CD8-positive, alpha-beta T cell (primary cell): ENCODE measurements at places on chromosomes 6 and 20.

DNA sequence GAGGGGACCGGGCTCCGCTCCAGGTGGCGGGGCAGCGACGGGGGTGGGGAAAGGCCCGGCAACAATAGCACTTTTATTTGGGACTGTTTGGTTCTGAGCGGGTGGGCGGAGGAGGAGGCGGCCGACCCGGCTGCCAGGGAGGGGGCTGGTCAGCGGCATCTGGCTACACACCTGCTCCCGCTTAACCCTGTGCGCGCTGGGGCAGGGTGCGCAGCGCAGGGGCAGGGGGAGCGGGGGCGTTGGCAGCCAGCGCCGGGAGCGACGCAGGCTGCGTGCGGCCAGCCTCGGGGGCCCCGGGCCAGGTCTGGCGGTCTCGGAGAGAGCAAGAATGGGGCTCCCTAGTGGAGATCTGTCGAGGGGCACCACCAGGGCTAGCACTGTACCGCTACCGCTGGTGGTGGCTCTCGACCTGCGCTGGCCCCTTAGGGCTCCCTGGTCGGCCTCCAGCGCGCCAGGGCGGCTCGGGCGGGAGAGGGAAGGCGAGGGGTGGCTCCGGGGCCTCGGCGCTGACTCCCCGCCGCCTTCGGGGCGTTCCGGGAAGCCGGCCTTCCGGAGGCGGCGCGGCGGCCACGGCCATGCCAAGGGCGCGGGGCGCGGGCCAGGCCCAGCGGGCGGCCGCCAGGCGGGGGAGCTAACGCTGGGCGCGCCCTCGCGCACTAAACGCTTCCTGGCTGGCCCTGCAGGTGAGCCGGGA lies 92.4 kb downstream of the NCR2 start:
- DNase-seq: no peak

DNA sequence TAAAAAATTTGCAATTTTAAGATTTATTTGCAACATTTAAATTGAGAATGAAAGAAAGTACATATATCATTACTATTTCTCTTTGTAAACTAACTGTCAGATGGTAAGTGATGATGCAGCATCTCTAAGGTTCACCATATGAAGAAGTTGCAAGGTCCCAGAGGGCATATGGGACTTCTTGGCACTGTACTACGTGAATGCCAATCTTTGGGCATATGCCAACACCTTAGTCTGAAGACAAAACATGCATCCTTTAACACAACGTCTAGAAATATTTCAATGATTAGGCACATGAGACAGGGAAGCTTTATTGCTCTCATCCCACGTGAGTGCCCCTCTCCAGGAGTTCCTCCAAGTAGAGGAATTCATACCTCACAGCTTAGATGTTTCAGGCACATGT lies 66.8 kb downstream of the CDK19 start:
- no peak for DNase-seq

DNA sequence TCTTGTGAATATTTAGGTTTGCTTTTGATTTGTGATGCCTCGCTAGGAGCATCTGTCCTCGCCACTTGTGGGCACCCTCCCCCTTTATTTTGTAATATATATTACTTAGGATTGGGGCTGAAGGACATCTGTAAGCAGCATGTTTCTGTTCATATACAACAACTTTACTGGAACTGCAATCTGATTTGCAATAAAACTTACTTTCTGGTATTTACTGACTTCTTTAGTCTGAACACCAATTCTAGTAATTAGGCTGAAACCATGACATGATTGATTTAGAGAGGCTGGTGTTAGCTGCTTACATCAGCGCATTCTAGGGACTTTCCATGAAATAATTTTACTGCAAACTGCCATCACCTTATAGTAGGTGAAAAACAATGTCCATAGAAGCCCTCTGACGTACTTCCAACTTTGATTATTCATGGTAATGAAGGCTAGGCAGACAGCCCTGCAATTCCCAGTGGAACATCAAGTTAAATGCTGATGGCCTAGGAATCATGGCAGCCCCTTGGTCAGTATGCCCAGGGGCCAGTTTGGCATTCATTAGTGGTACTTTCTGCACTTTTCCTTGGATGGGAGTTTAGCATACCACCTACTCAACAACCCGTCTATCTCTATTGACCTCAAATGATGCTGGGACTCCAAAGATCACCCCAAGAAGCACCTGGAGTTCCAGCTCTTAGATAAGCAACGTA lies 132.9 kb upstream of the MCHR2 start:
- DNase-seq: no peak

- DNase-seq: no peak
These were observed 48.9 kb downstream of the SNX14 start for GRCh38 chr6:85544776-85545175.

DNA sequence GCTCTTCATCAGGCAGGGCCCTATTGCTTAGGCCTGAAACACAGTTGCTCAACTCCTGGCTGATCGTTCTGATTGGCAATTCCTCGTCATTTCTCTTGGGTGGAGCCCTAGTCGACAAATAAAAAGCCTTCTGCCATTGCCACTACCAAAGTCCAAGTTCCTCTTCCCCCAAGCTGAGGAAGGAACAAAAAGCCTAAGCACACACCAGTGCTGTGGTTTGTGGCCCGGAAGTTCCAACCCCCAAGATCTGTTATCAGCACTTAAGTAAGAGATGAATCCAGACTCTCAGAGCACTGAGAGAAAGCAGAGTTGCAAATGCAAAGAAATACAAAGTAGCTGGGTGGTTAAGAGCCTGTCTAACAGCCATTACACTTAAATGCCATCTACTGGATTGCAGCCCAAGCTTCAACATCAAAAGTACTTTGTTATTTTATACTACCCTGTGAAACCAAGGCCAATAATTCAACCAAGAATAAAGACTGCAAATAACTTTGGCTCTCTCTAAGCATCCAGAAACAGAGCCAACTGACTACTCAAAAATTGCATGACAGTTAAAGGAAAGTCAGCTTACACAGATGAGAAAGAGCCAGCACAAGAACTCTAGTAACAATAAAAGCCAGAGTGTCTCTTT lies 1024.0 kb downstream of the GRIK2 start:
- DNase-seq: no peak

DNA sequence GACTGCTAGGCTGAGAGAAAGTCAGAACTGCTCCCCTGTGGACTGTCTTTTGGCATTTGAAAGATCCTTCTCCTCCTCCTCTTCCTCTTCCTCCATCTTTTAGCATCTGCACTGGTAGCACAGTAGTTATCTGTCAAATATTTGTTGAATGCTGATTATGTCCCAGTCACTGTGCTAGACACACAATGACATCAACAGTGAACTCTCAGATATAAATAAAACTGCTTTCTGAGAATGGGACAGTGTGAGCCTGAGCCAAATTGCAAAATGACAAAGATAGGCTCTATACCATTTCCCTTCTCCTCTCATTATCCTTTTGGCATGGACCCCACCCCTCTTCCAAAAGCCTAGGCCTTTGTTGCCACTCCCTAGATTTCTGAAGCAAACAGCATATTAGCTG lies 27.9 kb upstream of the LRRC1 start:
- DNase-seq: no peak

DNA sequence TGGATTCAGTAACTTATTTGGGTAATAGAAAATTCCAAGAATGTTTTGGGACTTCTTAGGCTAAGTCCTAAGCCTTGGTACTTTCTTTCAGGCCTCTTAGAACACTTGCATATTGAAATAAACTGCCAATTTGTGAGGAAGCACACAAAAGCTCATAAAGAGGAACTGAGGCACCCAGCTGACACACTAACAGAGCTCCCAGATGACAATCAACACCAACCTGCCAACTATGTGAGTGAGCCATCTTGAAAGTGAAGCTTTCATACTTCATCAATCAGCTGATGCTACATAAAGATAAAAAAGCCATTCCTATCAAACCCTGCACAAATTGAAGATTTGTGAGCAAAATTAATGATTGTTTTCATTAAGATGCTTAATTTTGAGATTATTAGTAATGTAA lies 832.5 kb upstream of the EPHA7 start:
- DNase-seq: no peak

DNA sequence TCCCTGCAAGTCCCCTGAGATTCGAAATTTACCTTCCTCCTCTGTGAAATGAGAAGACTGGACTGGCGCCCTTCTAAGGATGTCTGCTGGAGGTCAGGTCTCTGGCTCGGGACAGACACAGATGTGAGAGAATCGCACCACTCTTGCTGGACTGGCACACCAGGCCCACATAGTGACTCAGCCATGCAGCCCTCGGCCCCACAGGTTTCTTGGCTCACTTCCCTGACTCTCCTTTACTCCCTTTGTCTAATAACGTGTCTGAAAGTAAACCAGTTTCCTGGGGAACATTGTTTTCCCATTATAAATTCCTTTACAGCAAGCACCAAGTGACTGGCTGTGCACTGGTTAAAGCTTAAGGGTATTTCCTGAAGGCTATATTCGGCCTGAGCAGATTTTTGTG lies 106.7 kb upstream of the PLEKHG1 start:
- no peak for DNase-seq

DNA sequence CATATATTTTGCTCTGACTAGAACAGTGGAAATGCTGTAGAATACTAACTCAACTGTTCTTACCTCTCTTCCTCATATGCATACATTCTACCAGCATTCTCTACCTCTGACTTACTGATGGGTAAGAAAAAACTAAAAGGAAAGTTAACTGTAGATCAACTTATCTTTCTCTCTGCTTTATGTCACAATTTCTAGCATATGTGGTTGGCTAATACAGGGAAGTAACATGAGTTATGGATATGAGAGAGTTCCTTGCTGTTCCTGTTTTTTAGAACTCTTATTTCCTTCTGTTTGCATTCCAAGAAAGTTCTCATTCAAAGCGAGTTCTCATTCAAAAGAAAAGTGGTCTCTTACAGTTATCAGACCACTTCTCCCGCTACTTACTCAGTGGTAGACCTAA lies 226.8 kb upstream of the SGK1 start:
- no peak for DNase-seq

GRCh38 chr6:83252719-83253118 lies 59.6 kb downstream of the RWDD2A start:
- DNase-seq: no peak

- DNase-seq: no peak
These were observed 209.8 kb downstream of the GJA1 start for GRCh38 chr6:121645100-121645745.

GRCh38 chr6:39137245-39137644 lies 22.3 kb upstream of the SAYSD1 start:
- DNase-seq: no peak

- DNase-seq: no peak
These were observed 114.4 kb downstream of the SLX4IP start for GRCh38 chr20:10549511-10549910.

- no peak for DNase-seq
These were observed 235.2 kb upstream of the ASCC3 start for GRCh38 chr6:101116337-101116736.

DNA sequence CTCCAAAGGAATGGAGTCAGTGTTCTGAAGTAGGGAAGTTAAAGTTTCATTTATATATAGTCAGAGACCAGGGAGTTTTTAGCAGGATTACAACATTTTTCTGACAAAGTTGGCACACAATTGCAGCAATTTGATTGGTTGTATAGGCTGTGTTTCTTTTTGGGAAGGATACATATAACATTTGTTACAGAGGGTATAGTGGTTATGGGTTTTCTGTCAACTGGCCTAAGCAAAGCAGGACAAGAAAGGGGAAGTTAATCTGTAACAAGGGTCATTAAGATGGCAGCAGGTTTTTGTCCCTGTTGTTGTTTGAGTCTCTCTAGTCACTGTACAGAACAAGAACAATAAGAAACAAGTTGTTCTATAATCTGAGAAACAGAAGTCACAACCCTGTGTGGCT lies 41.4 kb downstream of the TPD52L1 start:
- DNase-seq: no peak

DNA sequence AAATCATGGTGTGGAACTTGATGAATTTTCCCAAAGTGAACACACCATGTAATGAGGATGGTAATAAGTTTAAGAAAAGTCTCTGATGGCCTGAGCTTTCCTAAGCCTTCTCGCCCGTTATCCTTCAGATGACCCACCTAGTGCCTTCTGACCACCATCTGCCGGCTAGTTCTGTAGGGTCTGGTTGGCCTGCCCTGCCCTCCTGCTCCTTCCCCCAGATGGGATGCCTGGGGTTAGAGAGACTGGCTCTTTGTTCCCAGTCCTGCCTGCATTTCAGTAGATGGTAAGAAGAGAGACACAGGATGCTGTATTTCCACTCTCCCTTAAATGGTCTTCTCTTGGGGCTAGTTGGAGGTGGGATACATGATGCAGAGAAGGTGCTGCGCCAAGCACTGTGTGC lies 43.0 kb downstream of the TIAM2 start:
- no peak for DNase-seq

- DNase-seq: no peak
These were observed 14.3 kb upstream of the EPM2A start for GRCh38 chr6:145749632-145750031.

DNA sequence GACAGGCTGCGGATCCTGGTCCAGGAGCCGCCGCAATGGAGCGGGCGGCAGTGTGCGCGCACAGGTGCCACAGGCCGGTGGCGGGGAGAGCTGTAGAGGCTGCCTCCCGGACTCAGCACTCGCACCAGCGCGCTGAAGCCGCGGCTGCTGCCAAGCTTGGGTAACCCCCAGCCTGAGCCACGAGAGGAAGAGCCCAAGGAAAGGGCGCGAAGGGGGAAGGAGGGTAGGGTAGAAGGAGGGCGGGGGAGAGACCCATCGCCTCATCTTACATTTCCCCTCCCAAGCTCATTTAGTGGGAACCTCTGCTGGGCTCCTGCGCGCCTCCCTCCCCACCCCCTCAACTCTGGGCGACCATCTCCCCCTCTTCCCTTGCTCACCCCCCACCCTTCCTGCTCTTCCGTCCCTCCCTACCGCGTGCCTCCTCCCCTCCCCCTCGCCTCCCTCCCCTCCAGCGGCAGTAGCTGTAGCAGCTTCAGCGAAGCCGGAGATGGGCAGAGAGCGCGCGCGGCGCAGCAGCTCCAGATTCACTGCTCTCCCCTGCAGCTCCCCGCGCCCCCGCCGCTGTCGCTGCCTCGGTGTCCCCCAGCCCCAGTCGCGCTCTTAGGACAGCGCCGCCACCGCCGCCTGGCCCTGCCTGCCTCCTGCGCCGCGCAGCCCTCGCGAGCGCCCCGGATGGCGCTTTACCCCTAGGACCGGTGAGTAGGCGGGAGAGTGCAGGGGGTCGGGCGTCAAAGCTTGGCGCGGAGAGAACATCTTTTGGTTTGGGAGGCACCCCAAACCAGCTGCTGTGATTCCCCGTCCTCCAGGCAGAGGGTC lies at the start of gene FUT9:
Gene FUT9 (plus strand): TSS at position 457 of the 816 bp plus-strand sequence. CDS start 187,182 bp downstream, outside the sequence.
- DNase-seq: no peak

DNA sequence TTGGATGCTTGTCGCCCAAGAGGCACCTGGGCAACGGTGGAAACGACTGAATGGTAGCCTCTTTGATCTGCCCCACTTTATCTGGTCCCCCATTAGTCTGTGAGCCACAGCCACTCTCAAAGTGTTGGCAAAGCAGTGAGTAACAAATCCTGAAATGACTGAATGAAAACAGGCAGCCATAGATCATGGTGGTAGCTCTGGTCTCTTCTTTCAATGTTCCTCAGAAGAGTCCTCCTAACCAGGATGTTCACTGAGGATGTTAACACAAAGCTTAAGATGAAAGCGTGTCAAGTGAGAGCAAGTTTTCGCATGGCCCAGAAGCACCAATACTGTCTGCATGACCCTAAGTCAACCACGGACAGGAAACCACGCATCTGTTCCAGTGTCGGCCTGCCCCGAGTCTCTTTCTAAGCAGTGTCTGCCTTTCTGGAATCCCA lies 107.3 kb downstream of the IRF4 start:
- DNase-seq: peak; percentile 12
